Dermis blood vessel endothelial cell (primary cell): ENCODE measurements at places on chromosomes 16 and 17.
A peak's percentile ranks its signal among the peaks of the same experiment; 100 is the strongest.

DNA sequence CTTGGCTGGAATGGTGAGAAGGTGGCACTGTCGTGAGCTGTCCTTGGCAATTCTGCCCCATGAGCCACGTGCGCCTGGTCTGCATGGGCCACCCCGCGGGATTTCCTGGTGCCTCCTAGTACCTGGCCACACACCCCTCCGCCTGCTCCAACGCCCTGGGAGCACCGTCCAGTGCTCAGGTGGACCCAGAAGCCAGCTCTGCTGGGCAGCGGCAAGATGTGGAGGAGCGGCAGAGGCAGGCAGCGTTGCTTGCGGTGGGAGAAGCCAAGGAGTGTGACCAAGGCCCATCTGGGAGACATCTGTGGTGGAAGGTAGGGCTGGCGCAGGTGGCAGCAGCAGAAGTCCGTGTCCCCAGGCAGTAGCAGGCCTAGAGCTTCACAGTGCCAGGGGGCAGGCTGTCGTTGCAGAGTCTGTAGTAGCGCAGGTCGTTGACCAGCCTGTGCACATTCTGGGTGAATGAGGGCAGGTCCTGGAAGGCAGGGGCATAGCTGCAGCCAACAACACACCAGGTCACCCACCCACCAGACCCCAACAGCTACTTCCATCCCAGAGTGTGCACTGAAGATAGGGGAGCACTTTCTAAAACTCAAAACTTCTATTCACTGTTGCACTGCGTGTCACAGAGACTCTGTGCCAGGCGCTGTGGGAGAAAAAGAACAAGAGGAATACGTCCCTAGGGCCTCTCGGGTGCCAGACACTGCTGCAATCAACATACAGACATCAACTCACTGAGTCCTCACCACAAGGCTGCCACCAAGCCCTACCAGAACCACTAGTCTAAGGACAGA, 34.9 kb upstream of the GSG1L start:
- DNase-seq: no peak

GRCh38 chr17:81536299-81537290, 8.4 kb downstream of the FSCN2 start:
- DNase-seq: peak; percentile 32

GRCh38 chr17:58488428-58488890, 251 bp upstream of the HSF5 start:
- no peak for DNase-seq

GRCh38 chr16:56921571-56921970, 10.4 kb upstream of the HERPUD1 start:
- no peak for DNase-seq

DNA sequence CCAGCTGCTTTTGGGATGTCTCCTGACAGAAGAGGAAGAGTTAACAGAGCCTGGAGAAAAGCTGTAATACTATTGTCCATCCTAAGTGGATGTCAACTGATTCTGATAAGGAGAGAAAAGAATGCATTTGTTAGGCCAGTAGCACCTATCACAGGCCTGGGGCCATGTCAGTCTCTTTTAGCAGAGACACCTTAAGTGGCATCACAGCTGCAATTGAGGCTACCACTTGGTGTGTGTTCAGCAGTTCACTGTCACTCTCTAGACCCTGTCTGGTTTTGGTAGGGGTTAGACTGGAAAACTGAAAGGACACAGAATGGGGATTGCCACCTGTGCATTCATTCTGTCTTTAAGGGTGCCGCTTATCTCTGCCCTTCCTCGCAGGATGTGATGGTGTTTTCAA, 42.0 kb downstream of the PSMD12 start:
- DNase-seq: no peak

DNA sequence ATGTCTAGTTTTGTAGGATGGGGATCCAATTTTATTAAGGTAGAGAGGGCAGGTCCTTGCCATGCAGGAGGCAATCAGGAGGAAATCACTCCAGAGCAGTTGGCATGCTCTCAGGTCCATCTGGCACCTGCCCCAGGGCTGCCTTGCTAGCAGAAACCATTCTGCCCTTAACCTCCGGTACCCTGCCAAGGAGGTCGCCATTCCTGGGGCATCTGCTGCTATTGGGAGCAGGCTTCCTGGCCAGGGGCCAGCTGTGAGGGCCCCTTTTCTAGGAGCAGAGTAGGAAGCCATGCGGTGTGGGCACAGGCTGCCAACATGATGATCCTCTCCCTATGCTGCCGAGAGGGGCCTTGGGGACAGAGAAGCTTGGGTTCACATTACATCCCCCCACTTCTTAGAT, 47.6 kb upstream of the MGAT5B start:
- DNase-seq: no peak

DNA sequence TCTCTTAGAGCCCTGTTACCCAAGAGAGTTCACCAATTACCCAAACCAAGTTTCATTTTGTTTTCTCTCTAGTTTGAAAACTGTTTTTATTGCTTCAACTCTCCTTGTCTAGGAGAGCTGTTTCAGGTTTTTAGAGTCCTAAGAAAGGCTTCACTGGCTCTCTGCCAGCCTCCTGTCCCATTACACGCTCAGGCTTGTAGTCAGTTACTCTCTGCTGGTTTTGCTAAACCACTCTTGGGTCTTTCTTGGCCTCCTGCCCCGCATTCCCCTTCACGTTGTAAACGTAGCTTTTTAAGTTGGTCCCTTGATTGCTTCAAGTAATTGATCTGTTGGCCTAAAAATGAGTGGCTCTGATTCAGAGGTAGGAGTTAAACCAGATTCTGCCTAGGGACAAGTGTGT, 529.1 kb downstream of the MAF start:
- DNase-seq: no peak

DNA sequence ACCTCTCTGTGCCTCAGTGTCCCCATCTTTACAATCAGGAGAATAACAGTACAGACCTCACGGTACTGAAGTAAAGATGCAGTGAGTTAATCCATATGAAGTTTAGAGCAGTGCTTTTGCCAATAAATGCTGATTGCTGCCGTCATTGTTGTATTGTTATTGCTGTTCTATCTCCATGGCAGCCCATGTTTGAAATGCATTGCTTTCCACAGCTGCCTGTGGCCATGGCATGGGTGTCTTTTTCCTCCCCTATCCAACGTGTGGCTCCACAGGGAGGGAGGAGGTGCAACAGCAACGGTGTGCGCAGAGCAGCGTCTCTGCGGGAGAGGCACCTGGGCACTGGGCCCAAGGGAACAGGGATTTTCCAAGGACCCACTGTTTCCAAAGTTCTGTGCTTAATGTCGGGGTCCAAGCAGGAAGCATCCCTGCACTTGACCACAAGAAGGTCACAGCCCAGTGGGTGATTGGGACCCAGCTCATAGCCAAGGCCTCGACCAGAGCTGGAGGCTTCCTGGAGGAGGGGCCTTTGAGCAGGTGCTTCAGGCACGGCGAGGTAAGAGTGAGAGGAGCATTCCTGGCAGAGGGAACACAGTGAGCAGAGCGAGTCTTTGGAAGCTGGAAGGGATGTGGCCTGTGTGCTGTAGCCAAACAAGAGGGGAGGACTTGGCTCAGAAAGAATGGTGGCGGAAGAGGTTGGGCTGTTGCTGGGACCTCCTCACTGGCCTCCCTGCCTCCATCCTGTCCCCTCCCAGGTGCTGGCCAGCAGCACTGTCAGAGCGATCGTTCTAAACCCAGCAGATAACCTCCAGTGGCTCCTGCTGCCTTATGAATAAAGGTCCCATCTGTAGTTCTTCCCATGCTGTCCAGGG, 3.9 kb downstream of the RAI1 start:
- peak; percentile 66 for DNase-seq

GRCh38 chr17:42924891-42925290, 24.3 kb downstream of the G6PC1 start:
- DNase-seq: peak; percentile 60

DNA sequence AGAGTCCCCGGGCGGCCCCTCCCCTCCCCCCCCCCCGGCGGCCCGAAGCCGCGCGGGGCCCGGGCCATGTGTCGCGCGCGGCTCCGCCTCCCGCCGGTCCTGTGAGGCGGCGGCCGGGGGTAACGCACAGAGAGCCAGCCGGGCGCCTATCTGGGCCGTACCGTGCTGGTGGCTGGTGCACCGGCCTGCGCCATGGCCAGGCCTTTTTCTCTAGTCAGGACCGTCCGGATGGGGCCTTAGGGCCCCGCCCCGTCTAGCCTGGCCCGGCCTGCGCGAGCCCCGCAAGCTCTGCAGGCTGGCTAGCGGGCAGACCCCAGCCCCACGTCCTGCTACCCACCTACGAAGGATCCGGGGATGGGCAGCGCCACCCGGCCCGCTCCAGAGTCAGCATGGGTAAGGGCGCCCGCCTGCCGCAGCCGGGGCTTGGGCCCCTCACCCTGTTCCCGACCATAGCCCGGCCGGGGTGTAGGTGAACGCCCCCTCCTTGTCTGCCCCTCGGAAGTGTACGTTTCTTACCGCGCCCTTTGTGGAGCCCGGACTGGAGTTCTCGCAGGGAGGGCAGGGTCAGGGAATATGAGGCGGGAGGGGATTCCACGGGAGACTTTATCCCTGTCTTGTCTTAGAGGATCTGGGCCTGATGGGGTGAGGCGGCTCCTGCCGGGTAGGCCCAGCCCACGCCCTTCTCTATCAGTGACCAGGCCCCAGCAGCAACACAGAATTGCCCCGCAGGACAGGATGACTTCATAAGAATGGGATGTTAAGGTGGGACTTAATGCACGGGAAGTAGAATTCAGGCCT, at the start of gene CENPT:
CENPT (minus strand) TSS at position 630 of the 798 bp plus-strand sequence. CDS start 13,834 bp downstream, outside the sequence.
- DNase-seq: peak; percentile 72

GRCh38 chr17:71405101-71405500, 715.7 kb upstream of the SOX9 start:
- no peak for DNase-seq

DNA sequence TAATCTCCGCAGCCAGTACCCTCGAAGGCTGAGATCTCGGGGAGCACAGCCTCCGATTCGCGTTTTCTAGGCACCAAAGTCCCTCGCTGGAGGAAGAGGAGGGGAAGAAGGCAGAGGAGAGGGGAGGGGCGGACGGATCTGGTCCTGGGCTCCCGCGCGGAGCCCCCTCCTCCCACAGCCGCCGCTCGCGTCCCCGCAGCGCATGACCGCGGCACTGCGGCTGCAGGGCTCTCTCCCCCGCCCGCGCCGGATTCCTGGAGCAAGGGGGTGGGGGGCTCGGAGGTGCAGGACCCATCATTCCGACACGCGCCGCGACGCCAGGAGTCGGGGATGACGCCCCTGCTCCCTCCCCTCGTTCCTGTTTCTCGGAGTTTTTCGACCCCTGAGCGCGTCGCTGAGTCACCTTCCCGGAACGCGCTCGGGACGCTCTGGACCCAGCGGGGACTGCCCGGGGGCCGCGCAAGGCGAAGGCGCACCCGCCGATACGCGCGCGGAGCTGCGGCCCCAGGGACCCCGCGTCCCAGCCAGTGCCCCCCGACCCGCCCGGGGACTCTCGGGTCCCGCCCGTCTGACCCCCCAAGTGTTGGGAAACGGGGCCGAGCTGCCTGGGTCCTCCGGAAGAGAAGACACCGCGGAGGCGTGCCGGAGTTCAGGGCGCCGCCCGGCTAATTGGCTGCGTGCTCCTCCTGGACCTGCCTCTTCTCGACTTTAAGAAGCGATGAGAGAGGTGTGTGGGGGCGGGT, 1.4 kb upstream of the SPHK1 start:
- peak; percentile 67 for DNase-seq

GRCh38 chr17:72422505-72423285, 301.9 kb downstream of the SOX9 start:
- DNase-seq: peak; percentile 64

DNA sequence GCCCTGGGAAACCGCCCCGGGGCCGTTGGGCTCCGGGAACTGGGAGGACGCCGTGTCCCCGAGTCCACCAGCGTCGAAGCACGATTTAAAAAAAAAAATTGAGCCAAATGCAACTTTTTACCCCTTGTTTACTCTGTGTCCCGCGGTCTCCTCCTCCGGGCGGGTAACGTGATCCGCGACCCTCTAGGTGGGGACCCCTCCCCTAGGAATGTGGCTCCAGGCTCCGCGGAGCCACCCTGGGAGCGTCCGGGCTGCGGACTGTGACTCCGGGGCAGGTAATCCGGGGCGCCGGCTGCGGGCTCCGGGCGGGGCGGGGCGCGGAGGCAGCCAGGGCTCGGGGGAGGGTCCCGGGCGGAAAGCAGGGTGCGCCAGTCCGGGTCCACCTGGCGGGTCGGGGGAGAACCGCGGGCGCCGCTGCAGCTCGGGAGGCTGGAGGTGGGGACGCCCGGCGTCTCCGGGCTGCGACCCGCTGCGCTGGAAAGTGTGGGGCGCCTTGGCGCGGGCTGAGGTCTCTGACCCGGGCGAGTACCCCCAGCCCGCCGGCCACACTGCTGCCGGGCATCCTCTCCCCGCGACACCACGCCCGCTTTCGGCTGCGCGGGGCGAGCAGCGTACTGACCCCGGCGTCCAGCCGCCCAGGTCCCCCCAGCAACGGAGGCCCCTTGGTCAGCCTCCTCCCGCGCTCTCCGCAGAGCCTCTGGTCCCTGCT, 852 bp upstream of the HELZ start:
- DNase-seq: peak; percentile 30

DNA sequence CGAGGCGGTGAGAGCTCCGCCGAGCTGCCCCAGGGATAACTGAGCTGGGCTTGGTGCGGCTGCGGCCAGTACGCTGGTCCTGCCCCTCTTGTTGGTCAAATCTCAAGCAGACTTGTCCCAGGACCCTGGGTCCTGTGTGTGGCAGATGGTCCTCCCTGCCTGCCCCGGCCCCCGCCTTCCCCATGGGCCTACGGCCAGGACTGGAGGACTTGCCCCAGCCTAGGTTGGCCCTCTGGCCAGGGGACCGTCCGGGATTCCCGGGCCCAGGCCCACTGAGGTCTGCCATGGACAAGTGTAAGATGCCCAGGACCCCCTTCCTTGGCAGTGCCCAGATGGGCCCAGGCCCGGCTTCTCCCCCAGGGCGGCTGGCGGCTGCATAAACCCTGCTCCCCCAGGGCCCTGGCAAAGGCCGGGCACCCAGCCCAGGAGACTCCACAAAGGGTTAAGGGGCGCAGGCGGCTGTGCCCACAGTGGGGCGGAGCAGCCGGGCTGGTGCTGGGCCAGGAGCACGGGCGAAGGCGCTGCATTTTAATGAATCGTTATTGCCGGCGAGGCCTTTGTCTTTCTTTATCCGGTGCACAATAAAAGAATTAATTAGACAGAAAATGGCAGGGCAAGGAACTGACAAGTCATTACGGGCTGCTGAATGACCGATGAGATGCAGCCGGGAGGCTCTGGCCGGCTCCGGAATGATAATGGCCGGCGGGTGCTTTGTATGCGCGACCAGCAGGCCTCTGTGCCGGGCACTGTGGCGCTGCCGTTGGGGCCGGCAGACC, 9.1 kb downstream of the SOX8 start:
- no peak for DNase-seq

GRCh38 chr16:62068747-62069146, 32.5 kb upstream of the CDH8 start:
- no peak for DNase-seq

- DNase-seq: peak; percentile 88
Measured at GRCh38 chr17:4565209-4566141, 5.1 kb upstream of the GGT6 start.

DNA sequence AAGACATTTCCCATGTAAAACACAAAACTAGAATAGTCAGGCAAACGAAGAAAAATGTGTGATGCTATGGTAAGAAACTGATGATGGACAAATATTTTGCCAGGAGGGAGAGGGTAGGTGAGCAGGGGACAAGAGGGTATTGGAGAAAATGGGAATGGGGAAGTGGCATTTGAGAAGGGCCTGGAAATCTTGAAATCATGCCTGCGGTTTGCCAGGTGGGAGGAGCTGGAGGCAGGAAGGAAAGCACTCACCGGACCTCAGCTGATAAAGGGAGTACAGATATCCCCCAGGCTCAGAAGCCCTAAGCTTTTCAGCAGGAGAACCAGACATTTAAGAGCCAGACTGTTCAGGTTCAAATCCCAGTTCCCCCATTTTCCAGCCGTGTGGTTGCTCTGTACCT, 103.6 kb downstream of the GSG1L start:
- no peak for DNase-seq

GRCh38 chr16:29232811-29233704, 173.5 kb downstream of the NPIPB11 start:
- DNase-seq: no peak

GRCh38 chr17:56322991-56323390, 169.7 kb downstream of the ANKFN1 start:
- DNase-seq: no peak
